ENCODE measurements at places on chromosomes 2 and 18.

DNA sequence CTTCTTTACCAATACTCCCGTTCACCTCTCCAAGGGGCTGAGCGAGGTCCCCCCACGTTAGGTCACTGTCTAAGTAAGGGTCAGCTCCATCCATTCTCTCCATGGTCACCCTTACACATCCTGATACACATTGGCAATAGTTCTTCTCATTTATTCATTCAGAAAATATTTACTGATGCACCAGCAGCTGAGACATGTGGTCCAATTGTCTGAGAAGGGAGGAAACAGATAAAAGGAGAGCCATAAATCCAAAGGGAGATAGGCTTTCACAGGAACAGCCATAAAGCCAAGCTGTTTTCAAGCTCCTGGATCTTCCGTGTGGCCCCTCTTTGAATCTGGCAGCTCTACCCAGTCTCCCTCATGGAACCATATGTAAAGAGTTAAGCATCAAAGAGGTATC is 121.2 kb downstream of the TXNL1 start:
- no peak for ATAC-seq

GRCh38 chr2:97910403-97911205 is 85.1 kb downstream of the TMEM131 start:
- no peak for ATAC-seq

GRCh38 chr2:104368089-104368488 is 485.8 kb upstream of the POU3F3 start:
- ATAC-seq: no peak

- ATAC-seq: no peak
Observed at GRCh38 chr18:3649135-3649632, 199.2 kb downstream of the TGIF1 start.

- no peak for ATAC-seq
Observed at GRCh38 chr2:190805843-190806242, 74.8 kb upstream of the GLS start.

DNA sequence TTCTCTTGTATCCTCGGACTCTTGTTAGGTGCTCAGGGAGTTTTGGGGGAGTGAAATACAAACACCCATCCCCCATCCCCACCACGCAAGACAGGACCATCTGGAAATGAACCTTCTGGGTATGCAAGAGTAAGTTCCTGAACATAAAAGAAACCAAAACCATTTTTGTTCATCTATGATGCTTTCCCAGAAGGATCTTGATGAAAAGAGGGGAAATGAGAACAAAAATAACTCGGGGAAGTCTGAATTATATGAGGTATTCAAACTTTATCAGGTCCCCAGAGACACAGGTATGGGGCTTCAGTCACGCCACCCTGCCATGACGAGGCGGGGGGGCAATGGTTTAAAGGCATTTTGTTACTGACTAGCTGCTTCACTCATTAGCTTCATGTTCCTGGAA is 68.6 kb upstream of the DNMT3A start:
- no peak for ATAC-seq

- ATAC-seq: peak; percentile 28
Observed at GRCh38 chr2:223635080-223635479, 32.9 kb upstream of the SCG2 start.

GRCh38 chr18:55139307-55139706 is 180.0 kb upstream of the CCDC68 start:
- ATAC-seq: no peak

DNA sequence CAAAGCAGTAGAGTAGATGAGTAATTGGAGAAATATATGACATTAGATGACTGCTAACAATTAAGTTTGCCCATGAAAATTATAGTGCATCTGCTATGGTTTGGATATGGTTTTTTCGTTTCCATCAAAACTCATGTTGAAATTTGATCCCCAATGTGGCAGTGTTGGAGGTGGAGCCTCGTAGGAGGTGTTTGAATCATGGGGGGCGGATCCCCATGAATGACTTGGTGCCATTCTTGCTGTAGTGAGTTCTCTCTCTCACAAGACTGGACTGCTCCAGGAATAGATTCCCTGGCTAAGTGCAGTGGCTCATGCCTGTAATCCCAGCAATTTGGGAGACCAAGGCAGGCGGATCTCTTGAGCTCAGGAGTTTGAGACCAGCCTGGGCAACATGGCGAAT is 9.7 kb upstream of the CUL3 start:
- ATAC-seq: no peak

- no peak for ATAC-seq
Observed at GRCh38 chr18:60471652-60472051, 99.1 kb upstream of the MC4R start.

DNA sequence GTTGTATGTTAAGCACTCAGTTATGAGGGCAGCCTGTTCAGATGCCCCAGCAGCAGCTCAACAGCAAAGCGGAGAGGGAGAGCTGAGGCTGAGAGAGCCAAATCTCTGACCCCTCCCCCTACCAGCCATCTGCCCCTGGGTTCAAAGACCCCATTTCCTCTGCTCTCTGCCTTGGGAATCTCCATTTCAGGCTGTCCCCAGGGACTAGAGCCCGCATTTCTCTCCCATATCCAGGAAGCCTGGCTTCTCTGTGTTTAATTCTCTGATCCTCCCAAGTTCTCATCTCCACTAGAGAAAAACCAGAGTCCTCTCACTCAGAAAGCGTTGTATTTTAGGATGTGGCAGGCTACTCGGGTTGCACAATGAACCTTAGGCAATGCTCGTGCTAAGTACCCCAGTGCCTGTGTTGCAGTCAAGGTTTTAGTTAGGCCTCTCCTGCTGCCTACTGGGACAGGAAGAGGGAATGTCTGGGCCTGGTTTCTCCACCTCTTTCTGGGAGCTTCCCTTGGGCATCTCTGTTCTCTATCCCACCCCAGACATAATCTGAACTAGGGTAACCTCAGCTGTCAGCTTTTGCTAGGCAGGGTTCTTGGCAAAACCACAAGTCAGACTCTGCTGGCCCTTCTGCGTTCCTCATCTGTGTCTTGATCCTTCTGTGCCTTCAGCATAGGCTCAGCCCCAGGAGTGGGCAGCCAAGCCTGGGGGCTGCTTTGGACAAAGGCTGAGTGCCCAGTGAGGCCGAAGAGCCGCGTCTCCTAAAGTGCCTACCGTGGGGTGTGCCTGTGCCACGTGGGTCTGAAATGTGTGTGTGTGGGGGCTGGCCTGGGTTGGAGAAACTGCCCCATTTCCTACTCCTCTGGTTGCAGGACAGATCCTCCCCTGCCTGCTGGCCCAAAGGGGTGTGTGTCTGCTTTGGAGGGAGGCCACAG is 96.8 kb downstream of the STPG4 start:
- peak; percentile 18 for ATAC-seq

GRCh38 chr2:10548626-10549025 is 100.5 kb upstream of the ODC1 start:
- peak; percentile 75 for ATAC-seq

- no peak for ATAC-seq
Observed at GRCh38 chr2:4415171-4415570, 711.8 kb downstream of the DCDC2C start.

- ATAC-seq: no peak
Observed at GRCh38 chr2:150876251-150876950, 385.3 kb downstream of the RBM43 start.

DNA sequence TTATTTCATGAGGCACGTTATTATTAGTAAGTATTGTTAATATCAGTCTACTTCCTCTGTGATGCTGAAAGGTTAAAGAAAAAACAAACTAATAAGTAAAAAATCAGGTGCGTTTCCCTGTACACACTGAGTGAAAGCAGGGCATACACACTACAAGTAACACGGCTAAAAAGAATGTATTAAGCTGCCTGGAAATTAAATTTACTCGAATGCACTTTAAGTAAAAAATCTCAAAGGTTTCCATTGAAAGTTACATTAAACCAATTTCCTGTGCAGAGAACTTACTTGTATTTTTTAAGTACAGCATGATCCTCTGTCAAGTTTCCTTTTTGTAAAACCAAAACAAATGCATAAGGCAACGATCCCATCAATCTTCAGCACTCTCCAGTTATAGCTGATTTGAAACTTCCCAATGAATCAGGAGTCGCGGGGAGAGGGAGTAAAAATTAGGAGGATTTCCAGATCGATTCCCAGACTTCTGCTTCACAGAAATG is 633 bp downstream of the BCL2 start:
- no peak for ATAC-seq

DNA sequence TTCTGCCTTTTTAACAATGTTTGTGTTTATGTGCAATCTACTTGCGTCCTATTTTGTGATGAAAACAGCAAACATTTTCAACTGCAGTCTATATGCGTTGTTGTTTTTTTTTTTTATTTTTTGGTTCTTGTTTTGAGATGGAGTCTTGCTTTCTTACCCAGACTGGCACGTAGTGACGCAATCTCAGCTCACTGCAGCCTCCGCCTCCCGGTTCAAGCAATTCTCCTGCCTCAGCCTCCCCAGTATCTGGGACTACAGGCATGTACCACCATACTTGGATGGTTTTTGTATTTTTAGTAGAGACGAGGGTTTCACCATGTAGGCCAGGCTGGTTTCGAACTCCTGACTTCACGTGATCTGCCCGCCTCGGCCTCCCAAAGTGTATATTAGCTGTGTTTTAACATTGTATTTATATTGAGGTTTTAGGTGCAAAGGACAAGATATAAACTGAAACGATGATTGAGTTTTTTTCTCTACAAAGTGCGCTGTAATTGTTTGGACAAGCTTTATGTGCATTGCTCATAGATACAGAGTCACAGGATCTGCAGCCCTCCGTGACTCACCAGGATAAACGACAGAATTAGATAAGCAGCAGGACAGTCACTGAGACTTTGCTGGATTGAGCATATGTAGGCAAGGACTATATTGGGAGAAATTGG is 17.4 kb downstream of the CDH7 start:
- no peak for ATAC-seq

GRCh38 chr2:85783796-85784195 is 30.0 kb downstream of the ATOH8 start:
- no peak for ATAC-seq

- peak; percentile 19 for ATAC-seq
Observed at GRCh38 chr2:174341995-174342685, 7.4 kb downstream of the SP9 start.

DNA sequence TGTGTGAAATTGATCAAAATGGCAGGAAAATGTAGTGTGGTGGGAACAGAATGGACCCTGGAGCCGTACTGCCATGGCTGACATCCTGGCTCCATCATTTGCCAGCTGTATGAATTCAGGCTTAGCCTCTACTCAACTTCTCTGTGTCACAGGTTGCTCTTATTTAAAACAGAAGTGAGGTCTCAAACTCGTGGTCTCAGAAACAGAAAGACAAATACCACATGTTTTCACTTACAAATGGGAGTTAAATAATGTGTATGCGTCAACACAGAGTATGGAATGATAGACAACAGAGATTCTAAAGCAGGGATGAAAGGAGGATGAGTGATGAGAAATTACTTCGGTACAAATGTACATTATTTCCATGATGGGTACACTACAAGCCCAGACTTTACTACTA is 227.4 kb downstream of the DCC start:
- ATAC-seq: no peak

DNA sequence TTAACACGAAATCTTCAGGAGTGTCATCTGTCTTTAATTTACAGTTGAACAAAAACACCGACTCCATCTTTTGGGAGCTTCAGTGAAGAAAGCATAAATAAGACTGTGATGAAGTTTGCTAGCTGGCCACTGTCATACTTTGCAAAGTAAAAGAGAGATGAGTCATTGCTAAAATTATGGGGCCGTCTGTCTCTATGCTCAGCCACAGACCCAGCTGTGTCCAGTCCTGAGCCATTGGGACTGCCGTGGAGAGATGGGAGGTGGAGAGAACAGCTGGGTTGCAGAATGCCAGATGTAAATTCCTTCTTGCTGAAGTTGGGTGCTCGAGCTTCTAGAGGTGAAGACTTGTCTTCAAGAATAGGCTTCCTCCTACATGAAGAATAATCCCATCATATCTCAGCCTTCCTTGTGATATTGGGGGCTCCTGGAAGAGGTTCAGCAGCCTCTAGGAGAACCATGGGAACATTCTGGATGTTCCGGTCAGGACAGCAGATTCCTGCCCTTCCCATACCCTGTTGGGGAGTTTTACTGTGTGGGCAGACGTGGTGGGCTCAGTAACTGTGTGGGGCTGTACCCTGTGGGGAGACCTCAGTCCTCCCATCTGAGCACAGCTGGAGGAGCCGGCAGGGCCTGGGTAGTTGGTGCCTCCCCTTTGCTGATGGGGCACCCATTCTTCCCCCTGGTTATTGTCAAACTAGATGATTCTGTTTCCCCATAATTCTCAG is 71.1 kb downstream of the LDLRAD4 start:
- ATAC-seq: 0 out of 3 replicates have a peak, but pooled peaks have one; percentile 35

- ATAC-seq: no peak
Observed at GRCh38 chr2:96143848-96144480, 1.3 kb downstream of the DUSP2 start.

DNA sequence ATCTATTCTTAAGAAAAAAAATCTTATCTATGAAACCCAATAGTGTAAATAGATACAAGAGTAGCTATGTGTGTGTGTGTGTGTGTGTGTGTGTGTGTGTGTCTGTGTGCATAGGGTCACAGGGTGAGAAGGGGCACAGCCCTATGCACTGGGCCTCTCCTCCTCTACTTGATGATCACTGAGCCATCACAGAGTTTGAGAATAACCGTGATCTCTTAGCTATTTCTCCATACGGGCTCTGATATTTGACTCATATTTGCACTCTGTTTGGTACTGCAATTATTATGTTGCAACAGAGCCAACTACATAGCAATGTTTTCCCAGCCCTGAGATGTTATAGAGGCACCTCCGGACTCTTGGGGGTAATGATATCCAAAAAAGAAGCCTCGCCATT is 28.8 kb upstream of the SLC40A1 start:
- ATAC-seq: no peak

DNA sequence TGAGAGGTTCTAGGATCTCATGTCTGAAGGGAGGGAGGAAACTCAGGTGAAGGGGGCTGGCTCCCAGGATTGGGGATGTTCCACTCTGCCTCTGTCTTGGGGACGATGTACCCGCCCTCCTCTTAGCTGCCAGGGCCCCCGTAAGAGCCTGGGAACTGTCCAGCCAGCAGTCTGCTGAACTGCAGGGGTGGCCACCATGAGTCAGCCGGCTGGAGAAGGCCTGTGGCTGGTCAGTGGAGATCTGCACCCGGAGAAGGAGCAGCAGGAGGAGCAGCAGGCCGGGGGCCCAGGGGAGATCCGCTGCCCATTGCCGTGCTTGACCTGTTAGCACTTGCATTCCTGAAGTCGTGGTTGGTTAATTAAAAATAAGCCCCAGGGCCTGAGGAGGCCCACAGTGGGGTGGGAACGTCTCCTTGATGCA is 180.3 kb downstream of the TFCP2L1 start:
- ATAC-seq: no peak

GRCh38 chr2:233117811-233118647 is 57.9 kb downstream of the INPP5D start:
- ATAC-seq: no peak

GRCh38 chr18:36843784-36844183 is 14.9 kb downstream of the KIAA1328 start:
- peak; percentile 51 for ATAC-seq

- peak; percentile 87 for ATAC-seq
Observed at GRCh38 chr2:176574484-176575236, 305.4 kb downstream of the MTX2 start.
